CD4-positive, alpha-beta T cell (primary cell): ENCODE measurements at places on chromosomes 2 and 18.

GRCh38 chr2:34652636-34653035 is 1053.5 kb upstream of the FAM98A start:
- H3K4me3 ChIP-seq, result no peak overlapping the region
- no peaks in the 10 kb centered on the region for H3K36me3 ChIP-seq
- no peak overlapping the region for H3K27ac ChIP-seq
- DNase-seq, result no peak

DNA sequence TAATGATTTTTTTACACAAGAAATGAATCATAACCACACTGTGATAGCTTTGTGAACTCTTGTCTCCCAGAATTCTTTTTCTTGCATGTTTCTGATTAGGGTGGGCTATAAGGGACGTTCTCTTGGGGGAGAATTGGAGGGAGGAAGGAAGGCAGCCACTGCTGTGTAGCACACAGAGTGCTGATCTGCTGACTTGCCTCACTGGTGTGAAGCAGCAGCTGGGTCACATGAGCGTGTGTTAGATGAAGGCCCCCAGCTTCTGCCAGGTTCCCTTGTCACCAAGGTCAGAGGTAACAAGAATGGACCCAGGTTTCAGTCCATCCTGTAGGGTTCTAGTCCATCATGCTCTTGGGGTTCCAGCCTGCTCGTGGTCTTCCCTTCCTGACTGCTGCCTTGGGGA is 107.4 kb upstream of the GLI2 start:
- no peaks in the 10 kb centered on the region for H3K4me1 ChIP-seq
- no peak overlapping the region for H3K4me3 ChIP-seq
- no peaks in the 10 kb centered on the region for H3K27me3 ChIP-seq
- no peaks in the 10 kb centered on the region for H3K36me3 ChIP-seq
- H3K27ac ChIP-seq, result no peak overlapping the region

DNA sequence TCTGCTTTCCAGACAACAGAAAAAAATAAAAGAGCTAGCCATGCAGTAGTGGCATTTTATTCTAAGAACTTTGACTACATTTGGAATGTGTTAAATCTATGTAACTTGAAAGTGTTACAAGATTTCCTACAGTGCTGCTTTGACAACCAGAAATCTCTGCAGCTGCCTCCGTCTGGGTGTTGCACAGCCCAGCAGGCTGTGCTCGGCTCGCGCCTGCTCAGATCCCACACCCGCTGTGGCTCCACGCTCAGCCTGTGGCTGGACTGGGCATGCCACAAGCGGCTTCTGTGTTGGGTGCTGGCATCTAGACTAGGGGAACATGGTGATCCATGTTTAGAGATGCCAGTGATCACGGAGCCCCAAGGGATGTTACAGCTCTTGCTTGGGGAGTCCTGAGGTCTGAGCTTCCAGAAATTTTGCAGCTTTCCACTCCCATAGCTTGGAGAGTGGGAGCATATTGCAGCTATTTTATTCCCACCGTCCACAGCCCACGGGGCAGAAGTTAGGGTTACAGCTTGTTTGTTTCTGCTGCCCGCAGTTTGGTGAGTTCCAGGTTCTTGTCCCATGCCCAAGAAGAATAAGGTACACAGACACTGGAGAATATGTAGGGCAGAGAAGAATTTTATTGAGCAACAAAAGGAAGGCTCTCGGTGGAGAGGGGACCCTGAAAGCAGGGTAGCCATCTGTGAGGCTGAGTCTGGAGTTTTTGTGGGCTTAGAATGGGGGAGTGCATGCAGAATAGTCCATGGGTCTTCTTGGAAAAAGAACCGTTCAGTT is 44.1 kb downstream of the FAM171B start:
- no peak for DNase-seq
- H3K36me3 ChIP-seq, result no peaks in the 10 kb centered on the region
- no peak overlapping the region for H3K4me3 ChIP-seq
- H3K27ac ChIP-seq, result no peak overlapping the region
- no peaks in the 10 kb centered on the region for H3K27me3 ChIP-seq
- H3K4me1 ChIP-seq, result no peaks in the 10 kb centered on the region

DNA sequence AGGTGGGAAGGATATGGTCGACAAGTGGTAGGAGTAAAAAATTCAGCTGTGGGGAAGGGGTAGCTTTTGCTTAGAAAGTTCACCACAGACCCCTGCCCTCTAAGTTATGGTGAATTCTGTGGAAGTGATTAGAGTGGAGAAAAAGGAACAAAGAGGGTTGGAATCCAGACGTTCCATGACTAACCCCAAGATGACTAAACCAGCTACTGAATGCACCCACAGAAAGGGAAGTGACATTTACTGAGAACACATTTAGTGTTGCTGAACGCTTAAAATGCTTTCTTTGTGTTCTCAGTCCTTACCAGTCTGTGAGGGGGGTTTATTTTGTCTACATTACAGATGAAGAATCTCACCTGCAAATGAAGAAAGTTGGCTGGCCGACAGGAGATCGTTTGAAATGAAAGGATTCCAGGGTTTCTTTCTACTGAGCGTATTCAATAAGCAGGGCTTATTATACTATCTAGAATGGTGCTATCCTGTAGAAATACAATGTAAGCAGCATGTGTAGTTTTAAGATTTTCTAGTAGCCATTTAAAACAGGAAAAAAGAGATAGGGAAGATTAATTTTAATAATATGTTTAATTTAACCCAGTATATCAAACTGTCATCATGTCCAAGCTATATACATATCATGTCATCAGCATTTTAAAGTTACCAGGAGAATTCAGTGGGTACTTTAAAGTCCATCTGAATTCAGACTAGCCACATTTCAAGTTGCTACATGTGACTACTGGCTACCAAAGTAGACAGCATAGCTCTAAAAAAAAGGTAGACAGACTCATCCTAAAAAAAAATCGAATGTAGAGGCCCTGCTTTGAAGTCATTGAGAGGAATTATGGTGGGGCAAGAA is 60.1 kb downstream of the LIMS1 start:
- no peak overlapping the region for H3K4me3 ChIP-seq
- peaks cover 5% of the 10 kb centered on the region for H3K4me1 ChIP-seq

DNA sequence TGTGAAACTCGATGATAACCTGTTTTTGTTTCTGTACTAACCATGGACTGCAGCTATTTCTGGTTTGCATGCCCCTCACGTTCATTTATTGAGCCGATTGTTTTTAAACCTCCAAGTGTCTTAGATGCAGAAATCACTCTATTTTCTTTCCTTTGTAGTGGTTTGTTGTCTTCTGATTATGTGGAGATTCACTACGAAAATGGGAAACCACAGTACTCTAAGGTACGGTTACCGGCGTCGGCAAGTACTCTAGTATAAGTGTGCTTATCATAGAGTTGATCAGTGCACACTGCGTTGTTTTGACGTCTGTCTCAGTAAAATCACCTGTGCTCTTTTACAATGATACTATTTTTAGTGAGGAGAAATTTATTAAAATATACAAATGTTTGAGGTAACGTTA is 87.4 kb downstream of the ADAM23 start:
- no peaks in the 10 kb centered on the region for H3K27me3 ChIP-seq
- peak overlapping the region; percentile 35 for H3K4me3 ChIP-seq
- DNase-seq, result peak; percentile 9
- H3K36me3 ChIP-seq, result no peaks in the 10 kb centered on the region
- peaks cover 15% of the 10 kb centered on the region for H3K4me1 ChIP-seq
- H3K27ac ChIP-seq, result no peak overlapping the region

DNA sequence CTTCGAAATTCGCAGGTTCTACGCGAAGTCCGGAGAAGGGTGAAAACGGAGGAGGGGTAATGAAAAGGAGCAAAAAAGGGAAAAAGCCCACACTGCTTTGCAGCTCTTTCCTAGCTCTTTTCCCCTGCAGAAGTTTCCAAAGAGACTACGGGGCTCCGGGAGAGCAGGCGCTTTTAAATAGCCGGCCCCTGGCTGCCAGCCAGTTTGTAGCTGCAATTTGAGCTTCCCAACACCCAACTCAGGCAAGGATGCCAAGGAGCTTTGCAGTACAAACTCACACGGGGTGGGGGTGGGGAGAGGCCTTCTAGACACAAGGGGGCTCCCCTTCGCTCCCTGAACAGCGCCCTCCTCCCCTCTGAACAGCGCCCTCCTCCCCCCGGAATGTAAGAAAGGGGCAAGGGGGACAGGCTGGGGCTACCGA is at the start of gene IGFBP5:
IGFBP5 (minus strand) TSS at position 149 of the 421 bp plus-strand sequence. CDS start 774 bp downstream, outside the sequence.
- H3K27ac ChIP-seq, result no peak within 1 kb of the TSS
- H3K36me3 ChIP-seq, result no peaks in the 10 kb centered on the region
- DNase-seq, result no peak
- H3K27me3 ChIP-seq, result peaks cover 64% of the 10 kb centered on the region

GRCh38 chr2:85672456-85672855 is 4.5 kb upstream of the SFTPB start:
- DNase-seq, result no peak
- no peak overlapping the region for H3K27ac ChIP-seq
- no peaks in the 10 kb centered on the region for H3K27me3 ChIP-seq
- no peaks in the 10 kb centered on the region for H3K4me1 ChIP-seq
- no peaks in the 10 kb centered on the region for H3K36me3 ChIP-seq

DNA sequence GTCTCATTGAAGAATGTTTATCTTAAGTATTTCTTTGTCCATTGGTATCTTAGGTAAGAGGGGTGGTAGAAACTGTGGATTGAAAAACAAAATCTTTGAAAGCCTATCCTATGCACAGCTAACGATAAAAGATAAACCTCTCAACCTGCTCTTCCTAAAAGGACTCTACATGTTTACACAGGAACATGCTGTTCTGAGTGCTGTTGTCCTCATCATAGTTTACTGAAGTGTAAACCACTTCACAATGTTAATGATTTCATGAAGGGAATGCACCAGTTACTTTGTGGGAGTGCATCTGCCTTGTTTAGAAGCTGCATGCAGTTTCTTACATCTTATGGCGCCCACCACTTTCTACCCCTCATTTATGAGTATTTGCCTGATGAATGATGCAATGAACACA is 1.2 kb downstream of the ACMSD start:
- no peak overlapping the region for H3K4me3 ChIP-seq
- no peaks in the 10 kb centered on the region for H3K4me1 ChIP-seq
- H3K27me3 ChIP-seq, result peaks cover 8% of the 10 kb centered on the region
- DNase-seq, result no peak
- no peaks in the 10 kb centered on the region for H3K36me3 ChIP-seq

- DNase-seq, result no peak
- no peak overlapping the region for H3K4me3 ChIP-seq
- no peaks in the 10 kb centered on the region for H3K36me3 ChIP-seq
- no peaks in the 10 kb centered on the region for H3K4me1 ChIP-seq
- no peak overlapping the region for H3K27ac ChIP-seq
These were observed 226.3 kb upstream of the SPHKAP start for GRCh38 chr2:228407821-228408220.

DNA sequence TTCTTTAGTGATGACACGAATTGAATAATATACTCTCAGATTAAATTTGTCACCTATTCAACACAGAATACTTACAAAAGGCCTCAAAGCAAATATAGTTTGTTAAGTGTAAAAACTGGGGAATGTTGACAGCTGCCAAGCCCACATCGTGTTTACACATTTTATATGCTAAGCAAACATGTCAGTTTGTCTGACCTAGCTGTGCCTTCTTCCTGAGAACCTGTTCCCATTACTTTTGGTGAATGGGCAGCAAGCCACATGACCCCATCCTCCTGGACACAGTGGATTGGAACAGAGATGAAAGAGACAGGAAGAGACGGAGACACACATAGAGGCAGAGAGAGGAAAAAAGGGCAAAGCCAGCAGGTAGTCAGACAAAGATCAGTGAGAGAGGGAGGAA is 22.9 kb upstream of the CUL3 start:
- H3K27ac ChIP-seq, result no peak overlapping the region
- no peaks in the 10 kb centered on the region for H3K36me3 ChIP-seq
- H3K4me1 ChIP-seq, result no peaks in the 10 kb centered on the region
- H3K4me3 ChIP-seq, result no peak overlapping the region
- H3K27me3 ChIP-seq, result no peaks in the 10 kb centered on the region

- no peak overlapping the region for H3K4me3 ChIP-seq
- H3K27me3 ChIP-seq, result no peaks in the 10 kb centered on the region
- no peaks in the 10 kb centered on the region for H3K4me1 ChIP-seq
- no peak overlapping the region for H3K27ac ChIP-seq
- H3K36me3 ChIP-seq, result no peaks in the 10 kb centered on the region
These were observed 259.3 kb downstream of the SOX11 start for GRCh38 chr2:5951471-5951870.

GRCh38 chr2:224059178-224059577 is 20.1 kb upstream of the SERPINE2 start:
- H3K27ac ChIP-seq, result no peak overlapping the region
- no peaks in the 10 kb centered on the region for H3K27me3 ChIP-seq
- H3K36me3 ChIP-seq, result no peaks in the 10 kb centered on the region
- DNase-seq, result no peak

DNA sequence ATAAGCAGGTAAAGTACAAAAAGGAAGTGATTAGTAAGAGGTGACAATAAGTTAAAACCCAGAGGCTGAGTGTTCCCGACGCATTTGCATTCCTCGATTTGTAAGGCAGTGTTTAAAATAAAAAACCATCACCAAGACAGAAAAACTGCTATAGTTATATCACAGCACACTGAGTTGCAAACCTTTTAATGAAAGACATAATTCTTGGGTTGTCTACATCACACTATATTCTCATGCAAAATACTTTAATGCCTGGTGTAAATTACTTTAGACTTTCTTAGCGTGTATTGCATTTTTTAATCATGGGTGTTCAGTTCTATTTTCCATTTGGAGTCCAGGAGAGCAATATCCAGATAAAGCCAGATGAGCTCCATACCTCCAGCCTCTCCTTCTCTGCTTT is 458.5 kb downstream of the MTX2 start:
- no peak for DNase-seq
- H3K36me3 ChIP-seq, result no peaks in the 10 kb centered on the region
- no peak overlapping the region for H3K4me3 ChIP-seq
- H3K27ac ChIP-seq, result no peak overlapping the region
- H3K4me1 ChIP-seq, result no peaks in the 10 kb centered on the region

DNA sequence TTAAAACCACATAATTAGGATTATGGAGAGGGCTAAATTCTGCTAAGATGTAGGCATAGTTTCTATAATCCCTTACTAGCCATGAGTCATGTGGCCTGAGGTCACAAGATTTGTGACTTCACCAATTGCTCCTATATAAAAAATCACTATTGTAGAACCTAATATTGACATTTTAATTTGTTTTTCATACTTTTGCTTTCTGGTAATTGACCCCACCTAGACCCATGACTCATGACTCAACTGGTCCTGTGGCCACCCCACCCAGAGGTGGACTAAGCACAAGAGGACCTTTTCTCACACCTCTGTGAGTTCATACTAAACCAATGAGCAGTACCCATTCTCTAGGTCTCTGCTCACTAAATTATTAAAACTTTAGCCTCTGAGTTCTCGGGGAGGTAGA is 1567.5 kb upstream of the LRRTM1 start:
- H3K27ac ChIP-seq, result no peak overlapping the region
- no peak for DNase-seq
- no peak overlapping the region for H3K4me3 ChIP-seq
- H3K27me3 ChIP-seq, result no peaks in the 10 kb centered on the region

- H3K27ac ChIP-seq, result no peak overlapping the region
- no peak for DNase-seq
- no peaks in the 10 kb centered on the region for H3K27me3 ChIP-seq
- H3K4me3 ChIP-seq, result no peak overlapping the region
- no peaks in the 10 kb centered on the region for H3K4me1 ChIP-seq
These were observed 31.9 kb downstream of the NRP2 start for GRCh38 chr2:205714058-205714776.

- H3K4me1 ChIP-seq, result peaks cover 26% of the 10 kb centered on the region
- no peaks in the 10 kb centered on the region for H3K36me3 ChIP-seq
- no peak for DNase-seq
- H3K27ac ChIP-seq, result no peak overlapping the region
- H3K4me3 ChIP-seq, result no peak overlapping the region
- H3K27me3 ChIP-seq, result no peaks in the 10 kb centered on the region
These were observed 106.7 kb upstream of the CTDP1 start for GRCh38 chr18:79572848-79573451.
